ENCODE measurements at places on chromosomes 5 and 9.

DNA sequence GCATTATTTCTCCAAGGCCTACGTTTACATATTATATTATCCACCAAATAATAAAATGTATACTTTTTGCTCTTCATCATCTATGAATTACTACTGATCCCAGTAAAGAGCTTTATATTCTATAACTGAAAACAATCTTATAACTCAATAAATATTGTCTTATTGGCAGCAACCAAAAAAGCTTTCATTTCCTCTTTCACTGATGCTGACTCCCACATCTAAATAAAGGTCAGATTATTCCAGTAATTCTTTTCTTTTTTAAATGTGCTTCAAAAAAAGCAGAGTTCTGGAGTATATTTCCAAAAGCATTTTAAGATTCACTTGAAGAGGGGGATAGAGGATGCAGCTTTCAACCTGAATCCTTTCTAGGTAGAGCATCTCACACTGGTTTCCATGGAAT is 75.3 kb upstream of the NR4A3 start:
- DNase-seq, result no peak

GRCh38 chr9:93673839-93674334 is 97.5 kb downstream of the PHF2 start:
- no peak for DNase-seq

- no peak for DNase-seq
Measured at GRCh38 chr5:561408-561807, 37.2 kb upstream of the SLC9A3 start.

DNA sequence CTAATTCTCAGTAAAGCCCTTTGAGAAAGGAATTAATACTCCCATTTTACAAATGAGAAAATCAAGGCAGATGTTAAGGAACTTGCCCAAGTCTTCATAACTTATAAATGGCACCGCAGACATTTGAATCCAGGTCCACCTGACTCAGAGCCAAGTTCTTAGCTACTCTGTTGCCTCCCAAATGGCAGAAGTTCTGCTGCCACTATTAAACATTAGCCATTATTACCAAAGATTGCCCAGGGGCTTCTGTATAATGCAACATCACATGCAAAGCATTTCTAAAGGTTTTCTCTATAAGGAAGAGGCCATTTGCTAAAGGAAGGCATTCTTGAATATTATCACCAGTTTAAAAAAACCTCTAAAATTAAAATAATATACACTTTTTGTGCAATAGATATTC is 28.3 kb downstream of the TPD52L3 start:
- DNase-seq, result no peak

- no peak for DNase-seq
Measured at GRCh38 chr9:26335116-26335515, 557.5 kb downstream of the CAAP1 start.

DNA sequence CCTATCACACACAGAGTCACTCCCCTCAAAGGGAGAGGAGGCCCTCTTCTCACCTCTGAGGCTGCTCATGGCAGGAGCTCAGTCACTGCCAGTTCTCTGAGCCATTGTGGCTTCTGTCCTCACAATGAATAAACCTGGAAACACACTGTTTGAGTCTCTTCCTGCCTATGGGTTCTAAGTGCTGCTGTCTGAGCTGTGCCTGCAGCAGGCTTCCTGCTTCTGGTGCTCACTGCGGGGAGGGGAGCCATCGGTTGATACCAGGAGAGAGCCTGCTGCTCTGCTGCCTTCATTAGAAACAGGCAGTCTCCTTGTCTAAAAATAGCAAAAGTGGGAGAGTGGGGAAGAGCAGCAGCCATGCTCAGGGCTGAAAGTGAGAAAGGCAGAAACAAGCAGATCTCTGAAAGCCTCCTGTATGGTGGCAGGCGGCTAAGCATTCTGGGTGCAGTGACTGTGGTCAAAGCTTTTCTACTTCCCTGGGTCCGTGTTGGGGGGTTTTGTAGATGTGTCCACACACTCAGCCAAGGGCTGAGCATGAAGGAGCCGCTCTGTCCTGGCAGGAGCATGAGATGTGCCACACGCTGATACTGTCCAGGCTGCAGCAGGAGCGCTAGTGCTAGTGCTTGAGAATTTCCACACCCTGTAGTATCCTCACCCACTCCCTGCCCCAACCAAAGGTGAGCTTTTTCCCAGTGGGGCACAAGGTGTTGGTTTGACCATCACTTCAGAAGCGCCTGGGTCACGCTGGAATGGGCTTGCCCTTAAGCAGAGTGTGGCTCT is 34.2 kb downstream of the PRKACG start:
- DNase-seq, result no peak

- no peak for DNase-seq
Measured at GRCh38 chr9:38670542-38671371, 49.2 kb downstream of the FAM240B start.

- DNase-seq, result peak; percentile 6
Measured at GRCh38 chr9:94870793-94871558, 144.5 kb downstream of the AOPEP start.

- DNase-seq, result no peak
Measured at GRCh38 chr5:24819841-24820240, 175.1 kb upstream of the CDH10 start.

GRCh38 chr9:137703842-137704508 is 85.2 kb downstream of the EHMT1 start:
- DNase-seq, result no peak

- DNase-seq, result no peak
Measured at GRCh38 chr9:109816490-109816889, 36.5 kb downstream of the PALM2AKAP2 start.

DNA sequence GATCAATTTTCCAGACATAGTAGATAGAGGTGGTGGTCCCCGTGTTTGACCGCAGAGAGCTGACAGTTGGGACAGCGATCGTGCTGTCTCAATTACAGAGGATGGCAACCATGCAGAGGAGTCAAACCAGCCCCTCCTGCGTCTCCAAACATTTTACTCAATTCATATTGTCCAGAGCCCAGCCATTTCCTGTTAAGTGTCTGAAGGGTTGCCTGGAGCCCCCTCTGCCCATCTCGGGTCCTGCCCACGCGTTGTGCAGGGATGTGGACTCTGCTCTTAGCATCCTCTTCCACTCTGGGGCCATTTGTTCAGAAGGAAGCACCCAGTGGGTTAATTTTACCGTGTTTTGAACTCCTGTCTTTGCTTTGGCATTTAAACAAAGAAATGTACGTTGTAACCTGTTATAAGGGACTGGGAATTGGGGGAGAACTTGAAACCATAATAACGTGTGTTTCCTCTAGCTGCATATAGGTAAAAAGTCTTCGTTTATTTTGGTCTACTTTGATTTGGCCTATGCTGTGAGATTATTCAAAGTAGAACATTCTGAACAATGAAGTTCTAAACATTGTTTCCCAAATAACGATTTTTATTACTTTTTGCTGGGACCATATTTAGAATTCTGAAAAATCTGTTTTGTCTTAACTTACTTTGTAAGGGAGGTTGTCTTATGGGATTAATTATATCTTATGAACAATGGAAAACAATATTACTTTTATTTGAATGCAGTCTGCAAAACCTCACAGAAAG is 876 bp downstream of the EGFLAM start:
- no peak for DNase-seq

GRCh38 chr5:155368490-155368889 is 354.9 kb downstream of the KIF4B start:
- no peak for DNase-seq

GRCh38 chr9:129275626-129276247 is 97.7 kb upstream of the IER5L start:
- no peak for DNase-seq
